Foreskin fibroblast (primary cell): ENCODE measurements at places on chromosomes 2 and 18.

DNA sequence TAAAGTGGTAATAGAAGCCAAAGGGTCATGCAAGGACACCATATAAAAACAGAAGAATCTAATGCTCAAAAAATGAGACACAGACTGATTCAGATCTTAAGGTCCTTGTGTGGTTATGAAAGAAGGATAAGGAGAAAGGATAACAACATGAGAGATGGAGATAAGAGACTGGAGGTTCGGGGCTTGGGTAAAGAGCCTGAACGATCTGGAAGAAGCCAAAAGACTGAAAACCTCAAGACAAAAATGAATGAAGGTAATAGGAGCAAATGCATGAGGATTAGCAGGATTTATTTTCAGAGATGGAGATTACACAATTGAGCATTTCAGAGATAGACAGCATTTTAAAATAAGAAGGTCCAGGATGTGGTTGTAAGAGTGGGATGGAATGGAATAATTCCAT, 26.1 kb downstream of the STK17B start:
- no peak for DNase-seq

- DNase-seq: no peak
These were observed 598.6 kb downstream of the SLC4A3 start for GRCh38 chr2:220226076-220226475.

DNA sequence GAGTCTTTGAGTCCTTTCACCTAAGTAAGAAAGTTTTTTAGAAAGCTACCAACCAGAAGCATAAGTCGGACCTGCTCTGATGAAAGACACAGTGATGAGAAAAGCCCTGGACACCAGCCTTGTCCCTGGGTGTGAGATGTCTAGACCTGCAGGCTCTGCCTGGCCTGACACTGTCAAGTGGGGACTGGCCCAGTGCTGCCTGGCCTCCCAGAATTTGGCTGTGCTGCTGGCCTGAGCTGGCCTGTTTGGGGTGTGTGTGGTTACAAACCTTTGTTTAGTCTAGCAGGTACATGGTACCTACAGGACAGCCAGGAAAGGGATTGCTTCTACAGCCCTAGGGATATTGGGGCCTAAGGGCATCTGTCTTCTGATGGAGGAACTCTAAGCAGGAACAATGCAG, 48.3 kb downstream of the ASB1 start:
- DNase-seq: no peak

GRCh38 chr2:217077831-217078407, 218.1 kb upstream of the TNP1 start:
- DNase-seq: no peak

- peak; percentile 33 for DNase-seq
These were observed 29.5 kb upstream of the ATRAID start for GRCh38 chr2:27182346-27182745.

- no peak for DNase-seq
These were observed 274.1 kb upstream of the SLC8A1 start for GRCh38 chr2:40725950-40726349.

- DNase-seq: no peak
These were observed 5.7 kb downstream of the DSEL start for GRCh38 chr18:67510831-67511230.

- no peak for DNase-seq
These were observed 38.5 kb downstream of the SFT2D3 start for GRCh38 chr2:127739800-127740199.

- DNase-seq: no peak
These were observed 282.5 kb upstream of the SPRED2 start for GRCh38 chr2:65714866-65715265.

DNA sequence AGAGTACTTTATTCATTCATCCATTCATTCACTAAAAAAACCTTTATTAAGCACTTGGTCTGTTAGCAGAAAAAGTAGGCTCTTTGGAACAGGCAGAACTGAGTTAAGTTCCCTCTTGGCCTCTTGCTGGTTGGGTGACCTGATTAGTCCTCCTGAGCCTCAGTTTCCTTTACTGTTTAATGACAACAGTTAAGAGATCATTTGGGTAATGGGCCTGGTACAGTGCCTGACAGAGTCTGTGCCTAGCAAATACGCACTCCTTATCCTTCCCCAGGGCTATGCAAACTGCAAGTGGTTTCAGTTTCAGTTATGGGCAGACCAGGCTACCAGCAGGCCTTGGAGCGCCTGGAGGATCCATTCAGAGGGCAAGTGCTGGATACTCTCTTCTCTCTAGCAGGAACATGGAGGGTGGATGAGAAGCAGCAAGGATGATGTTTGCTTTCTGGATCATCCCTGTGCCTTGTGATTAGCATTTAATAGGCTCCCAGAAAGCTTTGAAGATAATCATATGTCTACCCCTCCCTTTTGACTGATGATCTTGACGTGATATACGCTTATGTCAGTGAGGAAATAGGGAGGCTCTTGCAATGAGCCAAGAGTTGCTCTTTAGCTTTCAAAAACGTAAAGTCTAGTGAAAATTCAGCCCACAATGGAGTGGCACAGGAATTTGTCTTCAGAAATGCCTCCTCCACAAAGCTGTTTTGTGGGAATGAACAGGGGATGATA, 12.4 kb upstream of the TAF1B start:
- no peak for DNase-seq

DNA sequence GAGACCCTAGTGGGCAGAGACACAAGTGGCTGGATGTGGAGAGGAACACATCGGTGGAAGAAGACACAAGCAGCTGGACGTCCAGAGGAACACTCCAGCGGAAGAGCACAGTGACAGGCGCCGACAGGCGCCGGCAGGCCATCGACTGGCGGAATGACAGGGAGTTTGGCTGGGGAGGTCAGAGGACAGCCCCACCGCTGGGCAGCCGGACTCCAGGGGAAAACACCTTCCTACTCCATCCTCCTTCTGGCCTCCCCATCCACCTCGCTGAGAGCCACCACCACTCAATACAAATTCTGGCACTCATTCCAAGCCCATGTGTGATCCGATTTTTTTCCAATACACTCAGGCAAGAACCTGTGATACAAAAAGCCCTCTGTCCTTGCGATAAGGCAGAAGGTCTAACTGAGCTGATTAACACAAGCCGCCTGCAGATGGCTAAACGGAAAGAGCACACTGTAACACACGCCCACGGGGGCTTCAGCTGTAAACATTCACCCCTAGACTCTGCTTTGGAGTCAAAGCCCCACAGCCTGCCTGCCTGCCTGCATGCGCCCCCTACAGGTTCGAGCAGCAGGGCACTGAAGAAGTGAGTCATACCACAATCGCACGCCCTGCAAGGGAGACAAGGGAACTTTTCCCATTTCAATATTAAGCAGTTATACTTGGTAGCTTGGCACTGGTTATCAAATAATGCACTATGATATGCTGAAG, 50.2 kb upstream of the LRP1B start:
- no peak for DNase-seq

- no peak for DNase-seq
These were observed 8.0 kb upstream of the ACYP2 start for GRCh38 chr2:54107455-54107764.

- DNase-seq: peak; percentile 32
These were observed 88.0 kb downstream of the LTBP1 start for GRCh38 chr2:33034784-33035183.

DNA sequence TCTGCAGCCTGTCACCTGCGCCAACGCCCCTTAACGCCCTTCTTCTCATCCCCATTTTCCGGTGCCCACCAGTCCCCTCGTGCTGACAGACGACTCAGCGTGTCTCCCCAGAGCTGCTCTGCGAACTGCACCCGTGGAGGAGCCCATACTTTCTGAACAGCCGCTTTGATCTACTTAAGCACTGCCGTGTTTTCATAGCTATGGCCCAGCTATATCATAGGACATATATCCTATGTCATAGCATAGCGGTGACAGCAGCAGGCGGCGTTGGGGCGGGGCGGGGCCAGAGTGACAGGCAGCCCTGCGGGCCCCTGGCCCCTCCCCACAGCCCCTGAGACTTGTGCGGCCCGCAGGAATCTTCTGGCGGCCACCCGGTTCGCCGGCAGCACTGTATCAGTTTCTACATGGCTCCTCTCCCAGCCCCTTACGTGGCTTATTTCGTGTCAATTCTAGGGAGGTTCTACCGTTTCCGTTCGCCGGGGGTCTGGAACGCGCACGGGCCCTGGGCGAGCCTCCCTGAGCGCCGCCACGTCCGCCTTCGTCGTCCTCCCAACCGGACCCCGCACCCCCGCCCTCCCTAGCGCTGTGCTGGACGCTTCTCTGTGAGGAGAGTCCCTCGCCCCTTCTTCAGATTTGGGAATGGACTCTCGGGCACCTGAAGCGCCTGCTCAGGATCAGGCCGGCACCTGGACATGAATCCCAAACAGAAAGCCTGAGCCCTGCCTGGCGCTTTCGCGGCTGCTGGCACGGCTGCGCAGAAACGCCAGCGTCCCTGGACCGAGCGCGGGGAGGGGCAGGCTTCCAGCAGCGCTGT, 35.4 kb downstream of the PTPN18 start:
- peak; percentile 92 for DNase-seq

- no peak for DNase-seq
These were observed 6.7 kb downstream of the NPPC start for GRCh38 chr2:231919341-231920035.

DNA sequence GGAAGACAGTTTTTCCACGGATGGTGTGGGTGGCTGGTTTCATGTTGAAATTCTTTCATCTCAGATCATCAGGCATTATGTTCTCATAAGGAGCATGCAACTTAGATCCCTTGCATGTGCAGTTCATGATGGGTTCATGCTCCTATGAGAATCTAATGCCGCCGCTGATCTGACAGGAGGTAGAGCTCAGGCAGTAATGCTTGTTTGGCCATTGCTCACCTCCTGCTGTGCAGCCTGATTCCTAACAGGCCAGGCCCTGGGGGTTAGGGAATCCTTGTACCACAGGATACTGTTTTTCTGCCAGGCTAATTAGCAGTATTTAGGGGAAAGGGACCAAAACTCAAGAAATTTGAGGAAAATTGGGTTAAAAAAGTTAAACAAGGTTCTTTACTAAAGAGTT, 5.3 kb upstream of the LHCGR start:
- DNase-seq: no peak

DNA sequence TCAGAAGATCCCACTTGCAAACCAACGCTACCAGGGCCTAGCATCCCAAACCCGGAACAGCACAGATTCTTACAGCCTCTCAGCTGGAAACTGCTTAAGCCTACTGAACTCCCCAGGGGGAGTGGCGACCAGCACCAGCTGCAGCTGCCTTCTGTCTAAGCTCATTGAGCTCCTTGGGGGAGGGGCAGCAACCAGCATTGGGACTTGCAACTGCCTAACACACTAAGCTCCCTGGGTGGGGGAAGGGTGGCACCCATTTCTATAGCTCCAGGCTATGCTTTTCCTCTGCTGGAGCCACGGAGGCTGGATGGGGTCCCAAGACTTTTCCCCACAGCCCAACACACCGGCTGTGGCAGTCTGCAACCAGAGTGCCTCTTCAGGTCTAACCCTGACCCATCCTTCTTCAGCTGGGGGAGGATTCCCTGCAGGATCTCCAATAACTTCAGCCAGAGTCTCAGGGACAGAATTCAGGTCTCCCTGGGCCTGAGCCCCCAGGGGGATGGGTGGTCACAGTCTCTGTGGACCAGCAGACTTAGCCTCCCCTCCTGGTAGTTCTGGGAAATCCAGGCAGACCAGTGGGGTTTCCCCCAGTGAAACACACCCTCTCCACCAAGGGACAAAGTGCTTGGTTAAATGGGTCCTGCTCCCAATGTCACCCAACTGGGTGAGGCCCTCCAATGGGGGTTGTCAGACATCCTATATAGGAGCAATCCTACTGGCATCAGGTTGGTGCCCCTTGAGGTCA, 45.9 kb upstream of the ITGA4 start:
- DNase-seq: no peak

- DNase-seq: no peak
These were observed 110.4 kb upstream of the FOSL2 start for GRCh38 chr2:28282248-28282647.

GRCh38 chr2:214839464-214839863, 30.0 kb upstream of the BARD1 start:
- DNase-seq: no peak

GRCh38 chr18:48623468-48624235, 84.8 kb downstream of the CTIF start:
- DNase-seq: peak; percentile 71

DNA sequence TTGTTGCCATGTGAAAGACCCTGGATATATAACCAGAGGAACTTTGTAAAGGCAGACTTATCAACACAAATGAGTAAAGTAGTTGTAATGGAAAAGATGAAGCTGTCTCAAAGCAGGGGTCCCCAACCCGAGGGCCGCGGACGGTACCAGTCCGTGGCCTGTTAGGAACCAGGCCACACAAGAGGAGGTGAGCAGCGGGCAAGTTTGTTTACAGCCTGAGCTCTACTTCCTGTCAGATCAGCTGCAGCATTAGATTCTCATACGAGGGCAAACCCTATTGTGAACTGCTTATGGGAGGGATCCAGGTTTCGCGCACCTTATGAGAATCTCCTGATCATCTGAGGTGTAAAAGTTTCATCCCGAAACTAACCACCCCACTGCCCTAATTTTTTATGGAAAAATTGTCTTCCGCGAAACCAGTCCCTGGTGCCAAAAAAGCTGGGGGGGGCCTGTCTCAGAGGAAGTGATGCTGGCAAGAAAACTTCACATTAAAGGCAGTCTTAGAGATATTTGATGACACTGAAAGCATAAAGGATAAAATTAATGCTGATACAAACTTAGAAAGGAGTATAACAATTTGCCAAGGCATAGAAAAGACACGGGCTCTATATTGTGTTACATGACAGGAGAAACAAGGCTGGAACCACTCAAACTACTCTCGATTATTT, 57.5 kb upstream of the MSTN start:
- no peak for DNase-seq

DNA sequence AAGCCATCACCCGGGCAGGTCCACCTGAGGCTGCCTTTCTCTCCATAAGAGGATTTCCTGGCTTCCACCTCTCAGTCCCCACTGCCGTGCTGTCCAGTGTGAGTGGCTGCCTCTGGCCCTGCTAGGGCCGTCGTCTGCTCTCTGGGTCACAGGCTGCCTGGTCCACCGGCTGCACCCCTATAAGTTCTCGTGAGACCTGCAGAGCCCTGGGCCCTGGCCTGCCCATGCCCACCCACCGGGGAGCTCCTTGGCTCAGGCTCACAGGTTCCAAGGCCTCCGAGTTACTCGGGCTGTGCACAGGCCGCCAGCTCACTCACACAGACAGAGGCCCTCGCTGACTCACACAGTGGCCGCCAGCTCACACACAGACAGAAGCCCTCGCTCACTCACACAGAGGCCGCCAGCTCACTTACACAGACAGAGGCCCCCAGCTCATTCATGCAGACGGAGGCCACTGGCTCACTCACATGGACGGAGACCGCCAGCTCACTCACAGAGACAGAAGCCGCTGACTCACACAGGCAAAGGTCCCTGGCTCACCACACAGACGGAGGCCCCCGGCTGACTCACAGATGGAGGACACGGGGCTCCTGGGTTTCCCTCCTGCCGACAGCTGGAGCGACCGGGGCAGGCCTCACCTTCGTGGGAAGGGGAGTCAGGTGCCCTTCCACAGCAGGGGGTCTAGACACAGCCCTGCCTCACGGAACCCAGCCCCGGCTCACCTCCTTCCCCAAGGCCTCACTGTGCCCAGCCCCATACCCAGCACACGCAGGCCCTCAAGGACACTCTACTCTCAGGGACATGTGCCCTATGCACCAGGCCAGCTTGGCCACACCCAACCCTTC, 334.1 kb upstream of the MYT1L start:
- no peak for DNase-seq

GRCh38 chr2:186459009-186459408, 27.1 kb upstream of the ZC3H15 start:
- peak; percentile 29 for DNase-seq
